ENCODE measurements at places on chromosomes 3 and 15.

DNA sequence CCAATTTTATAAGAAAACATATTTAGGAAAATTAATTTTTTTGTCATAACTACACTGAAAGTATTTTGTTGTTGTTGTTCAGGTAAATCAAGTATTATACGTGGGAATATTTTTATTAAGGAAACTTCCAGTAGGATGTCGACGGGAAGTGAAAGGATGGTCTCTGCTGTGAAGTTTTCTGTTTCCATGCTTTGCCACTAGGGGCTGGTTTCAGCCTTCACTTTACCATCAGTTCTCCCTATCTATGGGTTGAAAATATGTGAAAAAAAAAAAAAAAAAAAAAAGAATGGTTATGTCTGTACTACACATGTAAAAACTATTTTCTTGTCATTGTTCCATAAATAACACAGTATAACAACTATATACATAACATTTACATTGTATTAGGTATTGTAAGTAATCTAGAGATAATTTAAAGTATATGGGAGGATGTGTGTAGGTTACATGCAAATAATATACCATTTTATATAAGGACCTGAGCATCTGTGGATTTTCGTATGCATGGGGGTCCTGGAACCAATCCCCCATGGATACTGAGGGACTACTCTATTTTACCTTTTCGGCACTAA, 136.7 kb downstream of the SMAD6 start:
- DNase-seq: no peak

- no peak for DNase-seq
These were observed 40.9 kb upstream of the PTPN23 start for GRCh38 chr3:47339951-47340350.

- DNase-seq: no peak
These were observed 32.4 kb downstream of the ALCAM start for GRCh38 chr3:105399062-105399461.

DNA sequence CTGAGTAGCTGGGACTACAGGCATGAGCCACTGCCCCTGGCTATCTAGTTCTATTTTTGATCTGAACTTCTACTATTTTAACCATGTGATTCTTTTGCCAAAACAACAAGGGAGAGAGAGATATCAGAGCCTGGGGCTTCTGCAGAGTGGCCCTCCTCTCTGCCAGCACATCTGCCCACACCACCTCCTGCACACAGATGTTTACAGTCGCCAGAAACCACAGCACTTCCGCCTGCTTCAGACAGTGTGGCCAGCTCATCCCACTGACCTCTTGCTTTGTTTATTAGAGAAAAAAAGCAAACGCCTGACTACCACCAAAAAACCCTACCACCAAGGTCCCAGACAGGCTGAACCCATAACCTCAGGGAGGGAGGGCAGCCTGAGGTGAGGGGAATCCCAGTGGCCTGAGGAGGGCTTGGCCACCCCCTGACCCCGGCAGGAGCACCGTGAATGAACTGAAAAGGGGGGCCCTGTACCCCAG, 85.9 kb upstream of the ABHD2 start:
- no peak for DNase-seq

- DNase-seq: no peak
These were observed 74.1 kb upstream of the PRR23C start for GRCh38 chr3:139118835-139119234.

DNA sequence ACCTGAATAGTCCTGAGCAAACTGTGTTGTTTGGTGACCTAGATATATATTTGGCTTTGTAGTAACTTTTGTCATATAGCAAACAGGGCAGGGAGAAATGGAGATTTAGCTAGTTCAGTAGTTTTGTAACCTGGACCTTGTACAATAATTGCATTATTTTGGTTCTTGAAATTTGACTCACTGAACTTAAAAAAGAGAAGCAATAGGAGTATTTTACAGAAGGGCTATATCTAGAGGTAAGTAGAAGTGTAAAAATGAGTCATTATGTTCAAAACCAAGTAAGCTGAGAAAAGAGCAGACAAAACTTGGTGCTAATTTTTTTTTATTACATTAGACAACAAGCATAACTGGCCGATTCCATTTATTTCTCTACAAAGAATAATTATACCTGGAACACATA, 505.4 kb downstream of the ZIC1 start:
- DNase-seq: no peak

- DNase-seq: no peak
These were observed 52.8 kb downstream of the GPR160 start for GRCh38 chr3:170090601-170090981.

DNA sequence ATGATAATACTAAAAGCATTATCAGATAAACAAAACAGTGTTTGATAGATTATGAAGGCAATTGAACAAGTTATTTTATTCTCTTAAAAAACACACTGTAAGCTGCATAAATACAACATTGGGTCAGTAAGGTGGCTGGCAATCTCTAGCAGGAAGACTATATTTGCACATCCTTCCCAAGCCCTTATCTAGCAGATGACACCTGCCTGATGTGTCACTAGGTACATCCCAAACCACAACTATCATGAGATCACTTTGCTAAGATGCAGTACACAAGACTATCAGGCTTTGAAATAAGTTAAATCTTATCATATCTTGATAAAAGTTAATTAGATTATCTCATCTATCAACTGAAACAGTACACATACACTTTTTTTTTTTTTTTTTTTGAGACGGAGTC, 417.4 kb downstream of the MECOM start:
- no peak for DNase-seq

- no peak for DNase-seq
These were observed 72.1 kb upstream of the ROPN1 start for GRCh38 chr3:124064050-124064449.

DNA sequence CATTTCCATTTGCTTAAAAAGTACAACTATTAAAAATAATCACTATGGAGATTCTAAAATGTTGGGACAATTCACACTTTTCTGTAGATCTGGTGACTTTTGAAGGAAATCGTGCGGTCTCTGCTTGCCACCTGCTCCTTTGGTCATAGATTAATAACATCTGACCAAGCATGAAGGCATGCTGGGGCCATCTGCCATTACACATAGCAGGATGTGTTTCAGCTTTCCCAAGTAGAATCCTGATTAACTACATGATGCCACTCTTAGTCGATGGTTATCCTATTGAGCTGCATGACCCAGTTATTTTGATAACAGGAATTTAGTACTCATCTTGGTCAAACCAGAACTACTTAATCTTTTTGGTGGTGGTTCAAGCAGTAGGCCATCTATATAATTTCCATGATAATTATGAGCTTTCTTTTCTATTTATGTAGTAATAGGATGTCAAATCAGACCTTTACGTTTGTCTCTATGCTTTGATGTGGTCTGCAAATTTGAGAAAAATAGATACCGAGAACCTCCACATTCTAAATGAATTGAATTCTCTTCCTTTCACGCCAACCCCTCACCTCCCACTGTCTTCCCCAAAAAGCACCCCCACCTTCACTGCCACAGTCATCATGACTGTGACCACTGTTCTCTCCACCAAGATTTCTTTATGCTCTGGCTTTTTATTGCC, 158.1 kb downstream of the DIPK2A start:
- no peak for DNase-seq

DNA sequence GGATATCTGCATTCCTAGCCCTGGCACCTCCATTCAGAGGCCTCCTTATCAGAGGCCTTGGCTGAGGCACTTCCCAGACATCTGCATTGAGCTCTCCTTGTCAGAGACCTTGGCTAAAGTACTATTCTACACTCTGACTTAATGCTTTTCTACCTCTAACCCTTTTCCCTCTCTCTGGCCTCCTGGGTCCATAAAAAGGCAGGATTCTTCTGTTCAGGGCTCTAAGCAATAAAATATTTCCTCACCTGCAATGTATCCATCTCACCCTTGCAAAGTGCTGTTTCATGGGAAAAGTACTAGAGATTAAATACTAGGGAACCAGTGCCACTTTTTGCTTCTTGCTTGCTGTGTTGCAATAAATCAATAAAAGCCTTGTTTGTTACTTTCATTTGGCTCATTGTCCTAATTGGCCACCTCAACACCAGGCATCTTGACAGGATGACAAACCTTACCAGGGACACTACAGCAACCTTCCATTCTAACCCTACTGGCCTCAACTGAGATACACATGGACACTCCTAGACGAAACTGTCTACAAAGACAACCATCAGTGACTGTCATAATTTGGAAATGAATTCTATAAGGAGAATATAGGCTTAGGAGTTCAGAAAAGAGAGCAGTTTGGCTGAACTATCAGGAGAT, 106.5 kb upstream of the SETMAR start:
- DNase-seq: no peak

GRCh38 chr3:69531576-69532546, 146.0 kb upstream of the FRMD4B start:
- no peak for DNase-seq

DNA sequence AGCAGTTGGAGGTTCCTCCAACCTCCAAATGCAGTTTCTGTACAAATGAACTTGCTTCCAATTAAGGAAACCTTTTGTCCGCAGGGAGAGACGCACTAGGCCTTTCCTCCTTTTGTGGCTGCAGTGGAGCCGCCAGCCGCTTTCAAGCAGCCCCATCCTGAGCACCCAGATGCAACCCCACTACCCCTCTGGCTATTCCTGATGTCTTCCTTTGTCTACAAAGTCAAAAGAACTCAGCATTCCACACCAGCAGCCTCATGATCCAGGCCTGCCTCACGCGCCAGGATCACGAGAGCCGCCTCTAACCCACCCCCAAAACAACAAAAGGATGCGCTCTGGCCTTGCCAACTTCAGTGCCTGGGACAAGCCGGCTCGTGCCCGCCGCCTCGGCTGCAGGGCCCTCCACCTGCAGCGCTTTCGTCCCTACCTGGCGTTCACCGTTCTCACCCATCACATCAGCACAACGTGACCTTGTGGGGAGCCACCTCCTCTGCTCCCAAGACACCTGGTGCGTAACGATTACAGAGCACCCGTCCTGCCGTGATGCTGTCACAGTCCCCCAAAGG, 48.2 kb upstream of the MUC4 start:
- no peak for DNase-seq

- DNase-seq: no peak
These were observed 36.9 kb upstream of the MEIS2 start for GRCh38 chr15:37137221-37137620.

- no peak for DNase-seq
These were observed 58.0 kb upstream of the ATP2B2 start for GRCh38 chr3:10563396-10563795.

- no peak for DNase-seq
These were observed 276.0 kb upstream of the TTC14 start for GRCh38 chr3:180325958-180326357.

- DNase-seq: no peak
These were observed 13.3 kb downstream of the NFKBIZ start for GRCh38 chr3:101862416-101863165.

DNA sequence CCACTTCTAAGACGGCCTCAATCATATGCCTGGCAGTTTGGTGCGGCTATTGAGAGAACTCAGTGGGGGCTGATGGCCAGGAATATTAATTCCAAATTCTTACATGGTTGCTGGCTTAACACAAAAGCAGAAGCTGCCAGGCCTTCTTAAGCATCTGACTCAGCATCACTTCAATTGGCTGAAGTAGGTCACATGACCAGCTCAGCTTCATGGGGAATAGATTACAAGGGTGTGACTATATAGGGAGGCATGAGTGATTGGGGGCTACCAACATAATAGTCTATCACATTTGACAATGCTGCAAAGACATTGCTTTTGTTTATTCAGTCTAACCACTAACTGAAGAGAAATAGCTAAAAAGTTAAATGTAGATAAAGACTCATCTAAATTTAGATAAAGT, 101.6 kb upstream of the ANKRD28 start:
- no peak for DNase-seq

- no peak for DNase-seq
These were observed 9.0 kb upstream of the ZBED2 start for GRCh38 chr3:111604119-111604518.

GRCh38 chr3:59877263-59878037, 827.6 kb upstream of the CFAP20DC start:
- no peak for DNase-seq

- DNase-seq: no peak
These were observed 104.5 kb upstream of the SATB1 start for GRCh38 chr3:18529631-18530030.

GRCh38 chr3:175381685-175382084, 522.6 kb downstream of the NAALADL2 start:
- no peak for DNase-seq

DNA sequence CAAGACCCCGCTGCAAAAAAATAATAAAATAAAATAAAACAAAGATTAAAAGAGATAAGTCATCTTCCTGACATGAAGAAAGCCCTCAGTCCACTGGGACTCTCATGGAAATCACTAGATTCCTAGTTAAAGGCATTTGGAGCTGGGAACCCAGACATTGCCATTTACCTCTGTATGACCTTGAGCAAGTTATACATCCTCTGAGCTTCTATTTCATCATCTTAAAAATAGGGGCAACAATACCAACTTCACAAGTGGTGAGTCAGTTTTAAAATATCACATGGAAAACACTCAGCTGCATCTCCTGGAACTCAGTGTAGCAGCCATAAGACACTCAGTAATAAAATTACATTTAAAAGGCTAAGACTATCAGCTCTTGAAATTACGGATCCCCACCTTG, 334.8 kb downstream of the ERC2 start:
- DNase-seq: no peak

- no peak for DNase-seq
These were observed 4.9 kb downstream of the NT5DC2 start for GRCh38 chr3:52528586-52529375.

DNA sequence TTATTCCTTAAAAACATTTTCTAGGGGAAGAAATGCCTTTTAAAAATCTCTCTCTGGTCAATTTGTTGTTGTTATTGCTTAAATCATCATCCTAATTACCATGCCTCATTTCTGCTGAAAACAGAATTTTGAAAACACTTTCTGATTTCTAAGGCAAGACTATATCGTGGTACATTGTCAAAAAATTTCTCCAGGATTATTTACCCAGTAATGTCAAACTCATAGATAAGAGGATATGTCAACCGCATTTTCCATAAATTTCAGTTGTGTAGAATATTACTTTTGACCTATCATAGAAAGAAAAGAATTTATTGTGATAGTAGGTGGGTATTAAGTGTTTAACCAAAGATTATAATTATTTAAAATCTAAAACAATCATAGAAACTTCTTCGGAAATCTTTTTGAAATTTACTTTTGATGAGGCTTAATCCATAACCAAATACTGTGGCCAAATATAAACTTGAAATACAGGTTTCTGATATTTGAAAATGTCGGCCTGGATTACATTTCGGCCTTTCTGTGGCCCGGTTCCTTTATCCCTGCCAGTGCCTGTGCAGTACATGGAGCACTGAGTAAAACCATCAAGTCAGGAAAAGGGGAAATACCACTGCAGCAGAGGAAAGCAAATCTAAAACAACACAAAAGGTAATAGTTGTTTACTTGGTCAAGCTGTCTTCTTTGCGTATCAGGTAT, 173.4 kb downstream of the MYRIP start:
- no peak for DNase-seq

Measured in T-helper 2 cell (primary cell).